Activated T-helper 2 cell treated with anti-CD3 and anti-CD28 coated beads, Interferon-gamma antibody, Interleukin-2, Interleukin-4, amounts not matched to agents 10 μg/mL and 5 μg/mL and 100 μg/mL, durations not matched to agents 14 hours and 24 hours and 36 hours (primary cell): ENCODE measurements at places on chromosomes 2 and 18.

DNA sequence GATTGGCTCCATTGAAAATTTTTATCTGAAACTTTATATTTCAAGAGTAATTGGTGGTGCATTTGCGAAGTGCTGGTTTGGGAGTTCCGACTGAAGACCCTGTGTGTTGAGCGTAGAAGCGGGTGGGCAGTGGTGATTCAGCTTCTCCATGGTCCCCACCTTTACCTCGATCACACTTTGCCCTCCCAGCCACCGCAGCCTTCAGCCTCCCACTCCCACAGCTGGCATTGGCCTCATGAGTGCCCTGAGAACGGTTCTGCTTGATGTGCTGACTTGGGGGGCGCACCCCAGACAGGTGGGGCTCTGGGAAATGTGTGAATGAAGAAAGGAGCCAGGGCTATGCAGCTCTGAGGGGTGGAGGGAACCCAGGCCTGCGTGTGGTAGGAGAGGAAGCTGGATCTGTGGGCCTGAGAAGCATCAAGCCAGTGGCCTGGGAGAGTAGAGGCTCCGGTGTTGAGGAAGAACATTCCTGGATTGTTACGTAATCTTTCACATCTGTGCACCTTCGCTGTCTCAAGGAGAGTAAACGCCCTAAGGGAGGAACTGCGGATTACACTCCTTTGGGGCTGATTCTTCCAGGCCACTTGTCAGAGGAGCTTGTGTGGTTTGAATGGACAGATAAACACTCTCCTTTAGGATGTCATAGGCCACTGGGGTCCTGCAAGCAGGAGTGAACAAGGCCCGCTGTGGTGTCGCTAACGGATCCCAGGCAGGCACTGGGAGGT, 83.8 kb downstream of the NPAS2 start:
- no peaks in the 10 kb centered on the region for H3K27me3 ChIP-seq
- no peak overlapping the region for H3K4me3 ChIP-seq
- no peaks in the 10 kb centered on the region for H3K36me3 ChIP-seq
- no peak overlapping the region for H3K27ac ChIP-seq
- DNase-seq = no peak

DNA sequence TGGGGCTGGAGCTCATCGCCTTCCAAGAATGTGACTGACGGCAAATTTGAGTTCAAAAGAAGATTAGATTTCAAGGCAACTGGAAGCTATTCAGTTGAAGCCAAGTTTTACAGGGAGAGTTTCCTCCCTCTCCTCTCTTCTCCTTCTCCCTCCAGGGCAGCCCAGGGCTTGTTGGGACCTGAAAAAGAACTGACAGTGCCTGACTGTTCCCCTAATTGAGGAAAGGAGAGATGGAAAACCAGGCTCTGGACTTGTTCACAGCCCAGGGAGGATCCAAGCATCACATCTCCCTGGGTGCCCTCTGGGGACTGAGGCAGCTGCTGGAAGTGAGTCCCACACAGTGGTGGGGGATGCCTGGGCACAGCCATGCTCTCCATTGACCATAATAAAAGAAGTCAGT, 88.1 kb downstream of the THNSL2 start:
- H3K27me3 ChIP-seq = peaks cover 3% of the 10 kb centered on the region
- H3K4me1 ChIP-seq = no peaks in the 10 kb centered on the region
- no peaks in the 10 kb centered on the region for H3K36me3 ChIP-seq
- H3K27ac ChIP-seq = no peak overlapping the region

DNA sequence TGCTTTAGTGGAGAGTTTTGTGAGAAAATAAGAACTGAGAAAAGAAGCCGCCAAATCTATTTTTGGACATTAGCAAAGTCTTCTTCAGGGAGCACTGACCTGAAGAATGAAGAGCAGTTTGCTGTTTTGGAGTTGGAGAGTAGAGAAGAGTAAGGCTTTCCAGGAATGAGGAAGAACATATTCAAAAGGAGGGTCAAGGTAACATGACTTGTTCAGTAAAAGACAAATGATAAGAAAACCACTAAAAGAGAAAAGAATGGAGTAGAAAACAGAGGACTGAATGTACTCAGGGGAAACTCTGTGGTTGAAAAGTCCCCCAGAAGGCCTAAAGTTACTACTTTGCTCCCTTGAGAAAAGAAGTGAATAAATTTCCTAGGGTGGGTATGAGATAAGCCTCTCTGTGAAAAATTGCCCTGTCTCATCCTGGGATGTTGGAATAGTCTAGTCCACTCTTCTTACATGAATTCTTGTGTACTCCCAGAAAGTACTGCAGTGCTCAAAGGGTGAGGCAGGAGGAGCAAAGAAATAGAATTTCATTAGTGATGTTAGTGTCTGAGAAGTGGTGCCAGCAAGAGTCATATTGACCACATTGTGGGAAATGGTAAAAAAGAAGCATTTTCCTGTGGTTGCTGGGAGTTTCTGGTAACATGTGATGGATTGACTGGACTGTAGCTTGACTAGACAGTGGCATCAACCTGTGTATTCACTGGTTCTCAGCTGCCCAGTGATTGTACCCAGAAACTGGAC, 27.8 kb downstream of the MBD5 start:
- no peak overlapping the region for H3K4me3 ChIP-seq
- no peaks in the 10 kb centered on the region for H3K27me3 ChIP-seq
- no peaks in the 10 kb centered on the region for H3K36me3 ChIP-seq
- no peak overlapping the region for H3K27ac ChIP-seq
- no peak for DNase-seq
- peaks cover 24% of the 10 kb centered on the region for H3K4me1 ChIP-seq

GRCh38 chr2:126765395-126765794, 109.4 kb downstream of the GYPC start:
- no peak overlapping the region for H3K27ac ChIP-seq
- peaks cover 28% of the 10 kb centered on the region for H3K4me1 ChIP-seq
- H3K27me3 ChIP-seq = peaks cover 23% of the 10 kb centered on the region
- no peak for DNase-seq
- no peaks in the 10 kb centered on the region for H3K36me3 ChIP-seq

- H3K4me3 ChIP-seq = no peak overlapping the region
- H3K36me3 ChIP-seq = no peaks in the 10 kb centered on the region
- H3K27ac ChIP-seq = no peak overlapping the region
- peaks cover 12% of the 10 kb centered on the region for H3K4me1 ChIP-seq
These were observed 23.8 kb downstream of the SNORC start for GRCh38 chr2:232893834-232894233.

DNA sequence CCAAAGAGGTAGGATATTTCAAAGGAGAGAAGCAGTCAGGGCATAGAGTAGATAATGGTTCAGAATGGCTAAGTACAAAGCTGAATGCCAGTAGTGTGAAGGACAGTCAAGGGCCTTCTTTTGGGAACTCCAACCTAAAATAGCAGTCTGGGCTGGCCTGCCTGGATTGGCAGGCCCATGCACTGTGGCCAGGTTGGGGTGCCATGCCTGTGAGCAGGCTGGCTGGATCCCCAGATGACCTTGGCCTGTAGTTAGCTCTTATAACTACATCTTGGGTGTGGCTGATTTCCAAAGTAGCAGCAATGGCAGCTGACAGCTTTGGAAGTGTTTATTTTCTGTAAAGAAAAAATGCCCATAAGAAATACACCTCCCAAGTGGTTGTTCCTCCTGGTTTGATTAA, 51.5 kb upstream of the ITGB6 start:
- no peaks in the 10 kb centered on the region for H3K36me3 ChIP-seq
- H3K4me3 ChIP-seq = no peak overlapping the region
- H3K4me1 ChIP-seq = no peaks in the 10 kb centered on the region

DNA sequence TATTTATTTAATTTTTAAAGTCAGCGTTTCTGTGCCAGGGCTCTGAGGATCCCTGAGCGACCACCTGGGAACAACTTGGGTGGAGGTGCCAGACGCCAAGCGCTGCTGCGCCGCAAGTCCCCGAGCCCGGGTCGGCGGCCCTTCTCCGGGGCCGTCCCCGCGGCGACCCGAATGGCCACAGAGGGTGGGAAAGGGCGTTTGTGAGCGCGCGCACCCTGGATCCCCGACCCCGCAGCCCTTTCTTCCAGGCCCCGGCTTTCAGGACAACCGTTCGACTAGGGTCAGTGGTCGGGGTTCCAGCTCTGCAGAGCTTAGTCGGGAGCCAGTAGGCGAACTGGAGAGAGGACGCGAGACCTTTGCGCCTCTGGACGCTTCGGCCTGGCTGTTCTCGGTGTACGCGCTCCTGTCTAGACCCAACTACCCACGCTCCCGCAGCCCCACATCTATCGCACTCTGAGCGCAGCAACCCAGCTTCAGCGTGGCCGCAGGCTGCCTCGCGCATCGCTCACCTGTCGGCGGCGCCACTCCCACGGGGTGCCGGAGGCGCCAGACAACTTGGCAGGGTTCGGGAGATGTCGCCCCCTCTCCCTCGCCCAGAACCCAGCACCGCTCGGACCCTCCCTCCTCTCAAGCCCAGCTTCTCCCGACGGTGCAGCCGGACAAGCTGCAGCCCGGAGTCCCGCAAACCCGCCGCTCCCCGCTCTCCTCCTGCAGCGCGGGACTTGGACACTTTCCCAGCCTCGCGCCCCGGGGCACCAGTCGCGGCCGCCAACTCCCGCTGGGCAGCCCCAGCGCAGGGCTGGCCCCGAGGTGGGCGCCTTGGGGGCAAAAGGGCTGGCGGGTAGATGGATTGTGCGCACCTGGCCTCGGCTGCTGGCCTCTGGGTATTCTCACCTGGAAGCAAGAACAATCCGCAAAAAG, 758 bp downstream of the LYPD1 start:
- H3K4me3 ChIP-seq = no peak overlapping the region
- DNase-seq = no peak
- no peaks in the 10 kb centered on the region for H3K4me1 ChIP-seq
- no peaks in the 10 kb centered on the region for H3K36me3 ChIP-seq
- H3K27me3 ChIP-seq = peaks cover 20% of the 10 kb centered on the region

GRCh38 chr2:227370791-227371312, 8.3 kb downstream of the TM4SF20 start:
- H3K27ac ChIP-seq = no peak overlapping the region
- DNase-seq = no peak
- no peak overlapping the region for H3K4me3 ChIP-seq
- H3K27me3 ChIP-seq = no peaks in the 10 kb centered on the region
- H3K36me3 ChIP-seq = no peaks in the 10 kb centered on the region

GRCh38 chr2:102892698-102893310, 131.0 kb downstream of the TMEM182 start:
- H3K4me1 ChIP-seq = no peaks in the 10 kb centered on the region
- H3K27me3 ChIP-seq = no peaks in the 10 kb centered on the region
- H3K4me3 ChIP-seq = no peak overlapping the region
- no peak for DNase-seq
- no peak overlapping the region for H3K27ac ChIP-seq

- no peak overlapping the region for H3K27ac ChIP-seq
- H3K4me3 ChIP-seq = no peak overlapping the region
- H3K27me3 ChIP-seq = peaks cover 2% of the 10 kb centered on the region
These were observed 14.7 kb downstream of the CDK15 start for GRCh38 chr2:201821080-201821479.

GRCh38 chr2:239946864-239947728, 78.0 kb downstream of the NDUFA10 start:
- no peak overlapping the region for H3K4me3 ChIP-seq
- H3K4me1 ChIP-seq = peaks cover 4% of the 10 kb centered on the region
- no peak for DNase-seq
- H3K36me3 ChIP-seq = no peaks in the 10 kb centered on the region

DNA sequence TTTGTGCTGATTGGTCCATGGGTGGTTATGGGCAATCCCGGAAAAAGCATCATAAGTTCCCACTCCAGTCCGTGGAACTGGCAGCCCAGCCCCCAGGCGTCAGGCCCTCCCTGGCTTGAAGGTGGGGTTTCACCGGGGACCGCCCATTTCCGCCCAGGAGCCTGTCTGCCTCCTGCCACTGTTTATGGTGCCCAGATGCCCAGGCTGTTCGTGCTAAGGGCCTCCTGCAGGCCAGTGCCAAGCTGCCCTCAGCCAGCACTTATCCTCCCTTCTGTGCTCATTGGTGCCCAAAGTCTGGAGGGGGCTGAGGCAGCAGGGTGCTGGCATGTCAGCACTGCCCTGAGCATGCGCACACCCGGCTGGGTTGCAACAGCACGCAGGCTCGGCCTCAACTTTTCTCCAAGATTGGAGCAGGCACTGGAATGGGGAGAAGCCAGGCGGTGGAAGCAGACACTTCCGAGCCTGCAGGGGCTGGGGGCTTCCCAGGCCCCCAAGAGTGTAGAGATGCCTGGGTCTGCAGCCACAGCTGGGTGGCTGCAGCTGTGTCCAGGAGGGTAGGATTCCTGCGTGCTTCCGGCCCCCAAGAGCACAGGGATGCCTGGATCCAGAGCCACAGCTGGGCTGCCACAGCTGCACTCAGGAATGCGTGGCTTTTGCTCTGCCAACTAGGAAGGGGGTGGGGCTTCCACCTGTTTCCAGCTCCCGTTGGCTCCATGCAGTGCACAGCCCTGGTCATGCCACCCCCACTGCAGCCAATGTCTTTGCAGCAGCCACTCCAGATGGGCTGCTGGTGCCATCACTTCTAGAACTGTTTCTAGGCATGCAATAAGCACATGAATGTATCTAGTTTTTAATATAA, 74.0 kb downstream of the AGPS start:
- H3K4me1 ChIP-seq = peaks cover 4% of the 10 kb centered on the region
- peaks cover 50% of the 10 kb centered on the region for H3K36me3 ChIP-seq
- H3K4me3 ChIP-seq = no peak overlapping the region

- no peak overlapping the region for H3K4me3 ChIP-seq
- H3K27ac ChIP-seq = no peak overlapping the region
- no peaks in the 10 kb centered on the region for H3K27me3 ChIP-seq
- H3K36me3 ChIP-seq = no peaks in the 10 kb centered on the region
- no peak for DNase-seq
- H3K4me1 ChIP-seq = no peaks in the 10 kb centered on the region
These were observed 609.0 kb downstream of the DCC start for GRCh38 chr18:52948868-52949444.

- H3K4me1 ChIP-seq = no peaks in the 10 kb centered on the region
- no peak overlapping the region for H3K4me3 ChIP-seq
- H3K27ac ChIP-seq = no peak overlapping the region
These were observed 30.1 kb downstream of the CNGA3 start for GRCh38 chr2:98376301-98376910.

- H3K27ac ChIP-seq = peak overlapping the region; percentile 57
- H3K27me3 ChIP-seq = no peaks in the 10 kb centered on the region
- peaks cover 73% of the 10 kb centered on the region for H3K4me1 ChIP-seq
- H3K4me3 ChIP-seq = no peak overlapping the region
- peaks cover 82% of the 10 kb centered on the region for H3K36me3 ChIP-seq
- no peak for DNase-seq
These were observed 30.4 kb downstream of the LBH start for GRCh38 chr2:30261695-30262211.

DNA sequence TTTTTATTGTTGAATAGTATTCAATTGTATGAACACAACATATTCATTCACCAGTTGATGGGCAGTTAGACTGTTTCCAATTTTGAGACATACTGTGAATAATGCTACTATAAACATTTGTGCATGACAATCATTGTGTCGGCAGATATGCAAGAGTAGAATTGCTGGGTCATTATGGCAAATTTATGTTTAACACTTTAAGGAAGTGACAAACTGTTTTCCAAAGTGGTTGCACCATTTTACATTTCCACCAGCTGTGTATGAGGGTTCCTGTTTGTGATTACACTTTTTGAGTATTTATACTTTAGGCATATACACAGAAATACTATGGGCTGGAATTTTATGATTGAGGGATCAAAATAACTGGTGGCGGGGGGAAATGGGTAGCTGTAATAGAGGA, 61.2 kb downstream of the MAP4K3 start:
- peak overlapping the region; percentile 48 for H3K27ac ChIP-seq
- H3K4me1 ChIP-seq = peaks cover 29% of the 10 kb centered on the region
- no peak overlapping the region for H3K4me3 ChIP-seq
- DNase-seq = no peak
